ENCODE measurements at places on chromosomes 12 and 14.
A peak's percentile ranks its signal among the peaks of the same experiment; 100 is the strongest.

DNA sequence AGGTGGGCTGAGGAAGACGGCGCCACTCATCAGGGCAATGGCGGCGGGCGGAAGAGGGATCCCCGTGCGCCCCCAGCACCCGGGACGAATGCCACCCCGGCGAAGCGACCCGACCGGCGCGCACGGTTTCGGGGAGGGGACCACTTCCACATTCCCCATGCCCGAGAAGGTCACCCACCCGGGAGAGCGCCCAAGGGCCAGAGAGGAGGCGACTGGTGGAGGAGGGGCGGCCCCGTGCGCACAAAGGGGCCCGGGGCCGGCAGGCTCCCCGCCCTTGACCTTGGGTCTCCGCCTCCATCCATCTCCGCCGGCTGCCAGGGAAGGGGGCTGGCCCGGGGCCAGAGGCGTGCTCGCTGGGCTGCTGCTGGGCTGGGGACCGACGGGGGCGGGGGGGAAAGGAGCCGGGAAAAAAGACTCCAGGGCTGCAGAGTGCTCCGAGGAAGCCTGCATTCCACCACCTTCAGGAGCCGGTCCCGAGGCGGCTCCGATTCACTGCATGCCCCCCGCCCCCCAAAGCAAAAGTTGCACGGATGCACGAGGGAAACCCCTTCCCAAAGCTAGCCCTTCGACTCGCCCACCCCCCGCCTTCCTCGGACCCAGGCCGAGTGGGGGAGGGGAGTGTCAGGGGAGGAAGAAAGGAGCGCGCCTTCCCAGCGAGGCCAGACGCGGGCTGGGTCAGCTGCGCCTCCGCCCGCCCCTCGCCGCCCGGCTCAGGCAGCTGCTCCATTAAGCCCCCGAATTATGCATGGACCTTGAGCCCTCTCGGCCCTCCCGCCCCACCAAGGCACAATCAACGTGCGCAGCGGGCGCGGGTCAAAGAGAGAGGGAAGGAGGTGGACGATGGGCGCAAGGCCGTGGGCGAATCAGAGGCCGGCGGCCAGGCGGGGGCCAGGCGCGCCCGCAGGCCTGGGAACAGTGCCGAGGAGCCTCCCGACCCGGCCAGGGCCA lies 26.2 kb downstream of the BCL11B start:
- DNase-seq = no peak

DNA sequence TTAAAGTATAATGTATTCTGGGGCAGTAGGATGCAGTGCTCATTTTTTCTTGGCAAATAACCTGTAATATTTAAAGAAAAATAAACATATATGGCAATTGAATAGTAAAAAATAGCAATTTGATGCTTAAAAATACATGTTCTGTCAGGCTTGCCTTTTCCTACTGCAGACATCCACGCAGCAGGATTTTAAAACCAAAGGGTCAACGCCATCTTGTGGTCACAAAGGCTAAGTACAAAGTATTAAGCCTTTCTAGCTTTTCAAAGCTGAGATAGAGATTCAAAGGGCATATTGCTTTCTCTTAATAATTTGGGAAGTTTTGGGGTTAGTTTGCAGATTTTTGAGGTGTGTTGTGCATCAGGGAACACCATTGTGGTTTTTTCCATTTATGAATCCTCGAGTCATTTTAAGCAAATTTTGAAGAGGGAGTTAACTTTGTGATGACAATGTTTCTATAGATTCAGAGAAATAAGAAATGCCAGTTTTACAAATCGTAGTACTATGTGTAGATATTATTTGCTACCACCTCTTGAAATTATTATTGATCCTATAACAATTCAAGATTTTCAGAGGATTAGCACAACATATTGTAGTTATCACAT lies 4.7 kb upstream of the CCER1 start:
- peak; percentile 52 for DNase-seq

- no peak for DNase-seq
Measured at GRCh38 chr14:37778135-37778943, 182.9 kb downstream of the TTC6 start.

- DNase-seq = no peak
Measured at GRCh38 chr12:57604992-57605810, 577 bp downstream of the DTX3 start.

DNA sequence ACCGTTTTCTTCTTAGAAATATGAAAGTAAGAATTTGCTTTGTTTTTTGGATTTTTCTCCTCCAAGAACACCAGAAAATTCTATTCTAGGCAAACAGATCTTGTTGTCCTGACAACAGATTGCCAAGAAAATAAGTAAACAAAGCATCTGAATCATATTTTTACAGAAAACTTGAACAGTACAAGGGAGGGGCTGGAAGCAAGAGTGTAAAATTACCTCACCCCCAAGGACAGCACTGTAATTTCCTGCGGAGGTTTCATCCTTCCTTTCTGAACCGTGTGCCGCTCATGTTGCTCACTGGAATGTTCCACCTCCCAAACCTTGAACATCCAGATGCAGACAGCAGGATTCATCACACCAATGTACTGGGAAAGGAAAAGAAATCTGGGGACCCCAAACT lies 5.4 kb upstream of the CAMKK2 start:
- peak; percentile 40 for DNase-seq

GRCh38 chr14:69152902-69153151 lies at the start of gene DCAF5:
Gene DCAF5 (minus strand): TSS chr14:69153119. CDS start chr14:69152978, 141 bp downstream.
- DNase-seq = no peak

DNA sequence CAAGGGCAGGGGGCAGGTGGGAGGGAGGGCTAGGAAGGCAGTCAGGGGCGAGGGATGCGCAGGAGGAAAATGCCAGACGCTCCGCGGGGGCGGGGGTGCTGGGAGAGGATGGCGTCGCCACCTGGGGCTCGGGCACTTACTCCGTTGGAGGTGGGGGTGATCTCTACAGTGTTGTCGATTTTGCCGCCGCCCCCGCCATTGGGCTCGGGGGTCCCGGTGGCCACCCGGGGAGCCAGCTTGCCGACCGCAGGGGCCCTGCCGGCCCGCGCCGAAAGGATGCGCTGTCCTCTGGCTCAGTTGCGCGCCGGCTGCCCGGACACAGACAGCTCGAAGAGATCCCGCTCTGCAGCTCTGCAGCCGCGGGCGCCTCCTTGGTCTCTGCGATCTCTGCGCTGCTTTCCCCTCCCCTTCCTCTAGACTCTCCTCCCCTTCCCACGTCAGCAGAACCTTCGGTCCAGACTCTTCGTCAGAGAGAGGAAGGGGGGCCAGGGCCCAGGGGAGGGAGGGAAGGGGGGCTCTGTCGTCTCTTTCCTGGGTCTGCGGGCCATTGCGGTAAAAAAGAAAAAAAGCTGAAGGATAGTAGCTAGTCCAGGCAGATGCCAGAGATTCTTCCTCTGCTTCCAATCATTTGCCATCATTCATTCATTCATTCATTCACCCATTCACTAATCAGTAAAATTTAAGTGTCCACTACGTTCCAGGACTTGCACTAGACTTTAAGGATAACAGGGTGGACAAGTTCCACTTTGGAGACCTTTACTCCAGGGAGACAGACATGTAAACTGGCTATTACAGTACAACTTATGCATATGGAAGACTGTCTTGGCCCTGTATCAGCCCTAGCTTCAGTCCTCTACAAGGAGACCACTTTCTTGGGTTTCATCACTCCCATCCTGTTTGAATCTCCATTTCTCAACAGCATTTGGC lies at the start of gene SLC22A17:
Gene SLC22A17 (minus strand): TSS at position 382 of the 927 bp plus-strand sequence.
- DNase-seq = peak; percentile 10

- DNase-seq = peak; percentile 70
Measured at GRCh38 chr12:79420146-79420618, 270.6 kb downstream of the PAWR start.

DNA sequence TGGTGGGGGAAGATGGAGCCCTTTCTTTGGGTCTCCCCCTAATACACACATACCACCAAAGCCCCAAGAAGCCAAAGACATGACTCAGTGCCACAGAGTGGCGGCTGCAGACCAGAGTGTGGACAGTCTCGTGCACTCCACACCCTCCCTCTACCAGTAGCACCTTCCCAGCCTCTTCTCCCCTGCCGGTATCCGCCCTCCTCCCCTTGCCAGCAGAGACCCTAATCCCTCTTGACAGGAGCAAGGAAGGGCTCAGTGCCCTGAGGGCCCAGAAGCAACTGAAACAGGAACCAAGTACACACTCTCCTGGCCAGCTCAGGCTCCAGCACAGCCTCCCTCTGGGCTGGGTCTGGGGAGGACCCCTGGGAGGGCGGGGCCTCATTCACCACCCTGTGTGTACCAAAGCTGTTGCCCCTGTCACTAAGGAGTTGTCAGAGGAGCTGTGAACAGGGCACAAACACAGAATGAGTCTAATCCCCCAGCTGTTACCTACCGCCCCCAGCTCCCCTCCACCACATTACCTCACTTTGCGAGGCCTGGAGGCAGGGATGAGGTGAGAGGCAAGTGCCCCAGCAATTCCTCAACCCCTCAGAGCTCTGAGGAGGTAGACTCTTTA lies 8.2 kb downstream of the SPRYD3 start:
- no peak for DNase-seq

DNA sequence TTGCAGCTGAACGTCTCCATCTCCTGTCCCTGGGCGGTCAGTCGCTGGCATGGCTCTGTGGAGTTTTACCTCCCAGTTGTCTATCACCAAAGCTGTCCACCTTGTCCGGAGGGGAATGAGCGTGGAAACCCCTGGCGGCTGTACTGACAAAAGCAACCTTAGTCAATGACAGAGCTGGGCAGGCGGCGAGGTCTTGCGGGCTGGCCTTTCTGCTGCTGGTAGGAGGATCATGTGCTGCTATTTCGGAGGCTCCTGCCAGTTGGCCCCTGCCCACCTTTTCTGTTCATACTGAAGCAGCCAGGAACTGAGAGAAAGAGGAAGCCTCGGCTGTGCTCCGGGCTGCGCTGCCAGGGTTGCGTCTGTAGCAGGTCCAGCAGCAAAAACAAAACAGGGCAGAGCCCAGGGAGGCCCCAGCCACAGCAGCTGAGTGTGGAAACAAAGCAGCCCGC lies 57.7 kb downstream of the HMGA2 start:
- no peak for DNase-seq

DNA sequence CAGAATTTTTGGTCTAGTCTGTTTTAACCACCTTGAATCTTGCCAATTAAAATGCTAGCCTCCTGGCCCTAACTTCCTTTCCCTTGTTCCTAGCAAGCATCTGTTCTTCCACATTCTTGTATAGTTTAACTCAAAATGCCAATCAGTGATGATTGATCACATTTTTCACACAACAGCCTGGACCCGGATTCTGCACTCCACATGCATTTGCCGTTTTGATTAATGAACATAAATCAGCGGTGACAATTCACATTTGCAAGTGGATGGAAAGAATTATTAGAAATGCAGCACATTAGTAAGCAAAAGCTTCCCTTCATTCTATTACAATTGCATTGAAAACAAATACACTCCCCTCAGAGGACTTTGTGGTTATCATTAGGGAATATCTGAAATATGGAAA lies 83.4 kb downstream of the PDZRN4 start:
- DNase-seq = no peak

DNA sequence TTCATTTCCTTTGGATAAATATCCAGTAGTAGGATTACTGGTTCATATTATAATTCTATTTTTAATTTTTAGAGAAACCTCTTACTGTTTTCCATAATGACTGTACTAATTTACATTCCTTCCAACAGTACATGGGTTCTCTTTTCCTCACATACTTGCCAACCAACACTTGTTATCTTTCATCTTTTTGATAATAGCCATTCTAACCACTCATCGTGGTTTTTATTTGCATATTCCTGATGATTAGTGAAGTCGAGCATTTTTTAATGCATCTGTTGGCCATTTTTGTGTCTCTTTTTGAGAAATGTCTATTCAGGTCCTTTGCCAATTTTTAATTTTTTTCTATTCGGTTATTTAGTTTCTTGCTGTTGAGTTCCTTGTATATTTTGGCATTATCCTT lies 457.7 kb upstream of the PDE3A start:
- DNase-seq = no peak

DNA sequence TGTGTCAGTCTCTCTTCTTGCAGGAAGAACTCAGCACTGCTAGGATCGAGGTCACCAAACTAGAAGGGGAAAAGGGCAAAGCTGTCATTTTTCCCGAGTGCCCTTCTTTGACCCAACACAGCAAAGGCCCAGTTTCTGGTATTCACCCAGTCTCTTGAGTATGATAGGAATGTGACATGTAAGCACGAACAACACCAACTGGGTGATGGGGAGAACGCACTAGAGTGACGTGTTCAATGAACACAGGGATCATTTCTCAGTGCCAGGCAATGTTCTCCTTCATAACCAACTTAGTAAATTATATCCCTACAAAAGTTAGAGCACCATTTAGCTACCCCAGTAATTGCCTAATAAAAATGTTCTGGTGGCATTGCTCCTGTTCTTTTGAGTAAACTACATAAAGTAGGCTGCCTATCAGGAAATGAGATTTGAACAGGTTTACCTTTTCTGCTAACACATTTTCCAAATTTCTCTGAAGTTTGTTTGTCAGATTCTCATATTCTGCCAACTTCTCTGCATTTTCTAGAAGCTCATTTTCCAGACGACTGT lies 64.5 kb downstream of the NIN start:
- no peak for DNase-seq

DNA sequence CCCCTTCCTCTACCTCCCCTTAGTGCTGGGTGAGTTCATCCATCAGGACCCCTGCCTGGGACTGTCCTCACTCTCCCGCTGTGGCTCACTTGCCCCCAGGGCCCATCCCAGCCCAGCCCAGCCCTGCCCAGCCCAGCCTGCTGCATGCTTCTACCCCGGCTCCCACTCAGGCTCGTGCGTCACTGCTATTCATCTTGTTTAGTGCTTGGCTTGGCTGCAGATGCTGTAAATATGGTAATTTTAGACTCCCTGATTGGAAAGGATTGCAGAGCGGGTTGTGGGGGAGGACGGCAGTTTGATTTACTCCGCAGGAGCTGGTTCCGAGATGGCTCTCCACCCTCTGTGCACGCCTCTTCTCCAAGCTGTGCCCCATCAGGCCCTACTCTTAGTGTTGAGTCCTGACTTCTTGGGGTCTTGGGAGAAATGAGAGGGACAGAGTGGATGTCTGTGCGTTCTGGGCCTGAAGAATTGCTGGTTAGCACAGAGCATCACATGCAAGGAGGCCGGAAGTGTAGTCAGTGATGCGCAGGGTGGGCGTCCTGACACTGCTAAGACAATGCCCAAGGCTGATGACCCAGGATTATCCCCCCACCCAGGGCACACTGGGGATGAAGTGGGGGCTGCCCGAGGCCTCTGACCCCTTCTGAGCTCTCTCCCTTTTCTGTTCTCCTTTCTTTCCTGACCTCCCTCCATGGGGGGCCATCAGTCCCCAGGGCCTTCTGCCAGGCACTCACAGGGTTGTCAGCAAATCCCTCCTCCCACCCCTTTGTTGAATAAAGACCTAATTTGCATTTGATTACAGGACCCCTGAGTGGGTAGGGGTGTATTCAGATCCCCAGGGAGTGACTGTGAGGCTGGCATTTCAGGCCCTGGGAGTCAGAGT lies 244.4 kb downstream of the ZFP36L1 start:
- DNase-seq = no peak

DNA sequence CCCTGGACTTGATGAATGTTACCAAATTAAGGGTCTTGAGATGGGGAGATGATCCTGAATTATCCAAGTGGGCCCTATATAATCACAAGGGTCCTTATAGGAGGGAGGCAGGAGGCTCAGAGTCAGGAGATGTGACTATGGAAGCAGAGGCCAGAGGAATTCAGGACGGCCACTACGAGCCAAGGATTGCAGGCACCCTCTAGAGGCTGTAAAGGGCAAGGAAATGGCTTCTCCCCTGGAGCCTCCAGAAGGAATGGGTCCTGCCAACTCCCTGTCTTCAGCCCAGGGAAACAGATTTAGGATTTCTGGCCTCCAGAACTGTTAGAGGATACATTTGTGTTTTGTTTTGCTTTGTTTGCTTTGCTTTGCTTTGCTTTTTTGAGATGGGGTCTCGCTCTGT lies 8.8 kb downstream of the BDKRB1 start:
- no peak for DNase-seq
